ENCODE measurements at places on chromosomes 7 and 10.
A peak's percentile ranks its signal among the peaks of the same experiment; 100 is the strongest.

- no peak for DNase-seq
Observed at GRCh38 chr7:31122649-31123058, 70.5 kb downstream of the ADCYAP1R1 start.

- DNase-seq, result no peak
Observed at GRCh38 chr7:73716318-73716890, 3.1 kb downstream of the STX1A start.

- DNase-seq, result no peak
Observed at GRCh38 chr10:7000061-7000460, 410.8 kb downstream of the SFMBT2 start.

DNA sequence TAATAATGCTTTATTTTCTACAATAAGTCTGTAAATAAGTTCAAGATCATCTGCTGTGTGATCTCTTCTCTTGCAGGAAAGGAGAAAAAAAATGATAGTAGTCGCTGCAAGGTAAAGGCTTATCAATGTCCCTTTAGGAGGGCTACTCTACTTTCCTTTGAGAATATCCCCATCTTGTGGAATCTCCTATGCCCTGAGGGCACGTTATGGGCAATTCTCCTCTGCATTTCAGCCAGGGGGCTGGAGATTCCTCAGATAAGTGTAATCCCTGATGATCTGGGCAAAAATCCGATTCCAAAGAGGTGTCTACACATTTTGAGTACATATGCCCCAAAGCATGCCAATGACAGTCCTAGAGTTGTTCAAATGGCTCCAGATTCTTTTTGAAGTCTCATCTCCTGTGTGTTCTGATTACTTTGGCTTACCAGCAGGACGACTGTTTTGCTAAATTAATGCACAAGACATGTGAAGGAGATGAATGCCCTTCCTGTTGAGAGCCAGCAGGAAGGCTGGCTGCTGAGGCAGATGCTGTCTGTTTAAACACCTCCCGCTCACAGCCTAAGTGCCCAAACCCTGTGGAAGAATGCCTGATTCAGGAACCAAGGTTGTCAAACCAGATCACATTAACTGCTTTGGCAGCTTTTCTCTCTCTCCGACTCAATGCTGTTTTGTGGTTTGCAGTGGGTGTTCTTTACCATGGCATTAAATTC is 171.2 kb upstream of the COL1A2 start:
- no peak for DNase-seq

DNA sequence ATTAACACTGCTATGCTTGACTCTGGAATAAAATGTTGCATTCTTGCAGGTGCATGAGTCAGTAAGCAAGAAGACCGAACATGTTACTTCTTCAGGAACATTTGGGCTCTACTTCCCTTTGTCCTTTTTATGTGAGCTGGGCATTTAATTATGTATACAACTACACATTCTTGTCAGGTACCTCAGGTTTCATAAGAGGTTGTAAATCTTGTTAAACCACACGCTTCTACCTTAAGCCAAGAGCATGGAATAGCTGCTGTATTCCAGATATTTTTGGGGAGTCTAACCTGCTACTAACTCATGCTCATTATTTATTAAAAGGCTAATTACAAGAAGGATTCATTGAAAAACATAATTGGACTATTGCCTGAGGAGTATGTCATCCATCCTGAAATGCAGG is 414.2 kb upstream of the KLF6 start:
- DNase-seq, result no peak

DNA sequence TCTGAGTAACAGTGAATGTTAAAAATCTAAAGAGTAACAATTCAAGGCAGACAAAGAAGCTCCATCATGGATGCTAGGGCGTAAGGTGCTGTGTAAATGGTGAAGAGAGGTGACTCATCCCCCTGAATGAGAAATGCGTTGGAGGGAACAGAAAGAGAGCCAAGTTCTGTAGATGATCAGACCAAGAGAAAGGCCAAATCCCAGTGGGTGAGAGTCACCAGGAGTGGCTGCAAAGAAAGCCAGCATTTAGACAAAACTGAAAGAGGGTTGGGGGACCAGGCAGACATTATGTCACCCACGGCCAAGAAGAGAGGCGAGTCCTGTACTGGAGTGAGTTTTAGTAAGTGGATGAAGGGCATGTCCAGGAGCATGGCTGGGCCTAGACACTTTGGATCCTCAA is 153.1 kb downstream of the TRIL start:
- no peak for DNase-seq

DNA sequence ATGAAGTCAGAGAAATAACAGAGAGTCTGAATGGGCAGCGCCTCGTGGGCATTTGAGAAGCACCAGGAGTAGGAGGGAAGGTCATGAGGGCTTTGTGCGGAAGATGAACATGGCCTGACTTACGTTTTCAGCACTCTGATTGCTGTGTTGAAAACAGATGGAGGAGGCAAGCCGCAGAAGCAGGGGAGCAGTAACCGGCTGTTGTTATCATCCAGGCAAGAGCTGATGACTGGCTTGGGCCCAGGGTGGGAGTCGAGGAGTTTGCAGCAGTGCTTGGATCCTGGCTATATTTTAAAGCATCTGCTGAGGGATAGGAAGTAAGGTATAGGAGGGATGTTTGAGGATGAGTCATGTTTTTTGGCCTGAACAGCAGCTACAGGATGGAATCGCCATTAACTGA is 12.7 kb upstream of the PDLIM1 start:
- no peak for DNase-seq

DNA sequence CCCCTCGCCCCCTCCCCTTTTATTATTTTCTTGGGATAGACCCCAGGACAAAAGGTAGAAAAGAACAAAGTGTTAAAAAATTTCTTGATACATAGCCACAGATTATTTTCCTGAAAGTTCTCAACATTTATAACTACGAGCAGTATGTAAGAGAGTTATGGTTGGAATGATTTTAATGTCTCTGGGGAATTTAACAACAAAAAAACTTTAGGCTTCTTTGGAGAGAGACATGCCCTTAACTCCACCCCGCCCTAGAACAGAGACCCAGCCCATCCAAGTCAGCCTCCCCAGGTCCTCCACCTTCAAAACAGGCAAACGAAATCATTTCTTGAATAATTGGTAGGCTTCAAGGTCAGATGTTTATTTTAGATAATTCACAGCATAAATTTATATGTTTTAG is 97.1 kb downstream of the TCF7L2 start:
- no peak for DNase-seq

DNA sequence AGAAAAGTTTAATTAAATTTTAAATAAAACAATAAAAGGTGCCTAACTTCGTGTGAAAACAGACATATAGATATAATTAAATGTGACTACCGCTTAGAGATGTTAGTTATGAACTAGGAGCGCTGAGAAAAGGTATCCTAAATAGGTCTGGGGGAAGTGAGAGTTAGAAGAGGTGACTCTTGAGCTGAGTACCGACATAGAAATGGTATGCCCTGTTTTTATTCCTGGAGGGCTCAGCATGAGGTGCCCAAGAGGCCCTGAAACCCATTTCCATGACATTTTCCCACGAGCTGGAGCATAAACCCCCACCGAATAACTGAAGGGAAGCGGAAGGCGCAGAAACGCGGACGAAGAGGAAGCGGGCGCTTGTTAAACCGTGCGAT is 433 bp upstream of the STARD3NL start:
- DNase-seq, result no peak

- DNase-seq, result no peak
Observed at GRCh38 chr10:4639960-4640359, 186.0 kb upstream of the AKR1E2 start.

DNA sequence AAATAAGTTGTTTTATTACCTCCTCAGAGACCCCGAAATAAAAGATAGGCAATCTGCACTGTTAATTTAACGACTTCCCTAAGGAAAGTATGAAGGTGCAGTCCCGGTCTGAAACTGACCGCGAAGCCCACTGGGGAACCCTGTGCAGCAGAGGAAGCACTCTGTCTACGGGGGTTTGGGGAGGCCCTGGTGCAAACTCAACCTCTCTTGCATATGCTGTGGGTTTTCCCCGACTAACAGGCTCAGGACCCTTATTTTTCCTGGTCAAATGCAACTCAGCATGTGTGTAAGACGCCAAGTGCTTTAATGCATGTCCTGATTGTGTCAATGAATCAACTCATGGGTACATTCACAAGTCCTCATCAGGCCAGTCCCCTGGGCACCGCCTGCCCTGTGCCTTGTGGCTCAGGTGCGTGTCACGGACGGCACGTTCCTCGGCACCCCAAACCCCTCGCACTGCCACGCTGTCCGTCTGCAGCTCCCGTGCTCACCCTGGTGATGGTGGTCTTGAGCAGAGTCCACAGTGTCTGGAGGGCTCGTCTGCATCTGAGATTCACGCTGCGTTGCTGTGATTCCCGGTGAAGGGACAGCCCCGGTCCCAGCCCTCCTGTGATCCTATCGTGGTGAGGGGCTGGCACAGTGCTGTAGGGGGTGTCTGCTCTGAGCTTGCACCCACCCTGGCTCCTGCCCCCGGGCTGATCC is 33.8 kb downstream of the JAKMIP3 start:
- DNase-seq, result no peak

GRCh38 chr10:66321723-66322665 is 603.8 kb upstream of the LRRTM3 start:
- no peak for DNase-seq

DNA sequence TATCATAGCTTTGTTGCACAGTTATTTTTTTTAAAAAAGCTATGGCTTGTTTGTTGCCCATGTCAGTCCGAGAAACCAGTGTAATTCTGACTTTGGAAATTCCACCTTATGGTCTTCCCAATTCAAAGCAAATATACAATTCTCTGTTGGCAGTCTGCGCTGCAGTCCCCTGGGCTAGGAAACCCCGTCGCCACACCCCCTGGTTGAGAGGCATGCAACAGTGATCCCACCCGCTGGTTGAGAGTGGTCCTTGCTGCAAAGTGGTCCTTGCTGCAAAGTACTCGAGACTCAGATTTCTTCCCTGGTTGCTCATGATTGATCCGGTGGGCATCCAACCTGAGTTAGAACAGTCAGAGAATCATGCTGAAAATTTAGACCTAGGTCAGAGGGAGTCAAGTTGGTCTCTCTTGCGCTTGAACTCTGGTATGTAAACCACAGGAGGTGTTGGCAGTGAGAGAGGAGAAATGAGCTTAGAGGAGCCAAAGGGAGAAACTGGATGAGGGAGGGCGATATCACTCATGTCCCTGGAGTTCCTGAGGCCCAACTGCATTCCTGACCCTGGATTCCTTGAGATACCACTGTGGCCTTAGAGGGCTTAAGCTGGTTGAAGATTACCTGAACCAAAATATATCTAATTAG is 45.0 kb upstream of the STK17A start:
- DNase-seq, result no peak

DNA sequence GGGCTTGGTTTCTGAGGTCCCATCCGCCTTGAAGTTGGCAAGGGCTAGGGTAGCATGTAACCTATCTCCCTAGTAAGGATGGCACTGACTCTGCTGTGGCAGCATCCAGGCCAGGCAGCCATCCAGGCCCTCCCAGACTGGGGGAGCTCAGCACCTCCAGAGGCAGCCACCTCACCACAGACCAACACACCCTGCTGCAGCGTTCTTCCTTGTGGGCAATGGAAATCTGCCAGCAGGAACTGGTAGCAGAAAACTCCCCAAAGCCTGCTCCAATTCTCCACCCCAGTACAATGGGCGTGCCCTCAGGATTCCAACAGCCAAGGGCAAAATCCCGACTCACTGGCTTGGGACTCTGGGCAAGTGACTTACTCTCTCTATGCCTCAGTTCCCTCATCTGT is 27.5 kb downstream of the DLG5 start:
- no peak for DNase-seq

GRCh38 chr7:123682690-123683089 is 27.0 kb downstream of the LMOD2 start:
- peak; percentile 14 for DNase-seq

- no peak for DNase-seq
Observed at GRCh38 chr7:45890902-45891461, 2.7 kb downstream of the IGFBP1 start.

GRCh38 chr7:100785878-100786277 is 41.4 kb downstream of the EPHB4 start:
- no peak for DNase-seq

GRCh38 chr7:111074748-111075146 is 16.2 kb upstream of the LRRN3 start:
- no peak for DNase-seq

- DNase-seq, result no peak
Observed at GRCh38 chr7:132290021-132290420, 286.2 kb downstream of the PLXNA4 start.

- peak; percentile 41 for DNase-seq
Observed at GRCh38 chr7:155804897-155805825, 7.1 kb downstream of the SHH start.

- no peak for DNase-seq
Observed at GRCh38 chr7:91517201-91517785, 253.1 kb downstream of the FZD1 start.

GRCh38 chr7:142590830-142591457 is 158.3 kb upstream of the PRSS1 start:
- no peak for DNase-seq

DNA sequence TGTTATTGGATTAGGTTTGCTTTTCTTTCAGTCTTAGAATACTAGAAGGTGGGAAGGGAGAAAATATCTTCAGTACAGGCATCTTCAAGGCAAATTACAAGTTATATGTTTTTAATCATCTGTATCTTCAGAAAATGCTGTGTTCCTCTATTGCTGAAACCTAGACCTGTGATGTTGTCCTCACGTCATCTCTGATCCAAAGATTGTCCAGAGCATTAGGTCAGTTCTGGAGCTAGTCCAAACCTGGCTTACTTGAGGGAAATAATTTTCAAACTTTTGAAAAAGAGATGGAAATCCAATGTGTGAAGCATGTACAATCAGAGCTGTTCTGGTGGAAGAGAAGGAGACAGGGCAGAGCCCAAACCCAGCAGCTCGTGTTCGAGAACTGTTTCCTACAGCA is 217.3 kb downstream of the ZEB1 start:
- DNase-seq, result no peak

DNA sequence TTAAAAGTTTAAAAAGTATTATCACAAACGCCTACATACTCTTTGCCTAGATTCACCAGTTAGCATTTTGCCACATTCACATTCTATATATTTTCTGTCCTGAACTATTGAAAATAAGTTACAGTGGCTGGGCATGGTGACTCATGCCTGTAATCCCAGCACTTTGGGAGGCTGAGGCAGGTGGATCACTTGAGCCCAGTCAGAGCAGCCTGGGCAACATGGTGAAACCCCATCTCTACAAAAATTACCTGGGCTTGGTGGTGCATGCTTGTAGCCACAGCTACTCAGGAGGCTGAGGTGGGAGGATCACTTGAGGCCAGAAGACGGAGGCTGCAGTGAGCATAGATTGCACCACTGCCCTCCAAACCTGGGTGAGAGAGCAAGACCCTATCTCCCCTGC is 5.3 kb downstream of the ARPC1A start:
- DNase-seq, result no peak

DNA sequence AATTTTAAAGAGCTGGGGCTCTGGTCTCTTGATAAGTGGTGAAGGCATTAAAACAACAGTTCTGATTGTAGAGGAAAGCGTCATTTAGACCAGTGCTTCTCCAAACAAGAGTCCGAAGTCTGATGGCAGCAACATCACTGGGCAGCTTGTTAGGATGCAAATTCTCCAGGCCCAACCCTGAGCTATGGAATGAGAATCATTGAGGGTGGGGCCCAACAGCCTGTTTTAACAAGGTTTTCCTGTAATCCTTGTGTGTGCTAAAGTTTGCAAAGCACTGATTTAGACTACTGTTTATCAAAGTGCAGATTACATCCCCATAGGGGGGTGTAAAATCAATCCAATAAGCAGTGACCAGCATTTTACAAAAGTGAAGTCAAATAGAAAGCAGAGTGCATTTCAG is 2.6 kb upstream of the ZNRF2 start:
- no peak for DNase-seq

GRCh38 chr10:34576797-34577196 is 238.3 kb downstream of the PARD3 start:
- no peak for DNase-seq

- DNase-seq, result peak; percentile 25
Observed at GRCh38 chr7:111741811-111742240, 179.5 kb upstream of the IMMP2L start.
